RWPE2 (cell line): ENCODE measurements at places on chromosomes 1 and 21.

- no peak for DNase-seq
Observed at GRCh38 chr1:221457685-221458446, 284.0 kb downstream of the DUSP10 start.

DNA sequence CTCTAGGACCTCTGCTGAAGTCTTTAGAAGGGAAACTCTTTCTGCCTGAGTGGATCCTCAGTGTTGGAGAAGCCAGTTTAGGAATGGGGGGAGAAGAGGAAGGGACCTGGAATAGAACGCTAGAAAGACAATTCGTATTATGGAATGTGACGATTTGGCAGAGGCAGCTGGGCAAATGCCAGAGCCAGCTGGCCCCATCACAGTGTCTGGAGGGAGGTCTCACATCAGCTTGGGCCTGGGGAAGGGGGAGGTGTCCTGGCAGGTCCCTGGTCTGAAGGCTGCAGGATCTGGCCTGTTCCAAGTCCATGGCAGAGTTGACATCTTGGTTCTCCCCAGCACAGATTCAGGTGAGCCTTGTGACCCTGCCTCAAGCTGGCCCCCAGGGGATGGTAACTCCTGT lies 11.3 kb downstream of the TMCC2 start:
- DNase-seq = no peak

DNA sequence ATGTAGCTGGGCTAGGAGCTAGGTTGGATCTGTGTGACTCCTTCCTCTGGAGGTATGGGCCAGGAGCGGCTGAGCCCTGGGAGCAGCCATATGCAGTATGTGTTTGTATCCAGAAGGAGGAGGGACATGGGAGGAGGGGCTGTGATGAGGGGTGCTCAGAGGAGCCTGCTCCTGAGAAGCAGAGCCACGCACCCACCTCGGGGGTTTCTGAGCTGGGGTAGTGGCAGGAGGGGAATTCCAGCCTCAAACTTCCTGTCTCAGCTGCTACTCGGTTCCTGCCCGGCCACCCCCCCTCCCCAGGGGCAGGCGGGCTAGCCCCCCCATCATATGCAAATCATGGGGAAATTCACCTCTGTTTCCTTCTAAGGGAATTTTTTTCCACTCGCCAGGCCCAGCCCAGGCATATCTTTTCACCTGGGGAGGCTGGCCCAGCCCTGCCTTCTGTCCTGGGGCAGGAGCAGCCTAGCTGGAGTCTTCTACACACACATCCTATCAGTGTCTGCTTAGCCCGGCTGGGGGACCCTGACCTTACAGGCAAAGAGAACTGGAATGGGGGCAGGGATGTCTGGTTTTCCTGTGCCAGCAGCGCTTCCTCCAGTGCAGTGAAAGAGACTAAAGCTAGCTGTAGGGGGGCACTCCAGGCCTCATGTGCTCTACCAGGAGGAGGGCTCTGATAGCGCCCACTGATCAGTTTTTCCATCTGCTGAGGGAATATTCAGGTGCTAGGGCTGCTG lies 3.0 kb downstream of the ZC3H12A start:
- DNase-seq = peak; percentile 85

DNA sequence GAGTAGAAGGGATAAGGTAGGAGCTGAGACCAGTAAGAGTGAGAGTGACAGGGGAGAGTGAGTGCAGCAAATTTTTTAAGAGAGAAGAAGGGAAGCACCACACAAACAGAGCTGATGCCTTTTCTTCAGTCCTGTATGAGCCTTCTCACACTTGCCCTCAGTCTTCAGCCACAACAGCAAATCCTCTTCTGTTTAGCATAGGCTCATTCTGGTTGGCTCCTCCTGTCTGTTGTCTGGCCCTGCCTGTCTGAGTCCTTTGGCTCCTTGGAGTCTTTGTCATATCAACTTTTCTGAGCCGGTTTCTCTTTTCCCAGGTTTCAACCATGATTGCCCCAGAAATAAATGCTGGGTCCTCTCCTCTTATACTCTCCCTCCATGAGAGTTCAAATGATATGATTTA lies 12.7 kb upstream of the CASQ1 start:
- no peak for DNase-seq

GRCh38 chr1:210200124-210200736 lies 32.4 kb upstream of the SERTAD4 start:
- no peak for DNase-seq
